ENCODE measurements at places on chromosomes 1 and 21. TPM values are rescaled to one million over a fixed set of nuclear protein-coding genes. Genes with fewer than 3 reads are reported as not detected.

Gene LINGO4
- not detected for total RNA-seq

Gene DMRTA2
- not detected for total RNA-seq

Gene LRRIQ3
- 0.23 TPM for total RNA-seq

GRCh38 chr1:61518670-61519400 lies 206.1 kb downstream of the TM2D1 start:
- no peak for DNase-seq
- H3K27ac ChIP-seq, result no peak overlapping the region
- H3K4me1 ChIP-seq, result no peaks in the 10 kb centered on the region
- H3K36me3 ChIP-seq, result no peaks in the 10 kb centered on the region

GRCh38 chr1:173775578-173776226 lies 48.8 kb upstream of the DARS2 start:
- H3K27ac ChIP-seq, result no peak overlapping the region
- H3K4me3 ChIP-seq, result no peak overlapping the region
- DNase-seq, result no peak
- H3K36me3 ChIP-seq, result peaks cover 38% of the 10 kb centered on the region
- H3K27me3 ChIP-seq, result no peaks in the 10 kb centered on the region

DNA sequence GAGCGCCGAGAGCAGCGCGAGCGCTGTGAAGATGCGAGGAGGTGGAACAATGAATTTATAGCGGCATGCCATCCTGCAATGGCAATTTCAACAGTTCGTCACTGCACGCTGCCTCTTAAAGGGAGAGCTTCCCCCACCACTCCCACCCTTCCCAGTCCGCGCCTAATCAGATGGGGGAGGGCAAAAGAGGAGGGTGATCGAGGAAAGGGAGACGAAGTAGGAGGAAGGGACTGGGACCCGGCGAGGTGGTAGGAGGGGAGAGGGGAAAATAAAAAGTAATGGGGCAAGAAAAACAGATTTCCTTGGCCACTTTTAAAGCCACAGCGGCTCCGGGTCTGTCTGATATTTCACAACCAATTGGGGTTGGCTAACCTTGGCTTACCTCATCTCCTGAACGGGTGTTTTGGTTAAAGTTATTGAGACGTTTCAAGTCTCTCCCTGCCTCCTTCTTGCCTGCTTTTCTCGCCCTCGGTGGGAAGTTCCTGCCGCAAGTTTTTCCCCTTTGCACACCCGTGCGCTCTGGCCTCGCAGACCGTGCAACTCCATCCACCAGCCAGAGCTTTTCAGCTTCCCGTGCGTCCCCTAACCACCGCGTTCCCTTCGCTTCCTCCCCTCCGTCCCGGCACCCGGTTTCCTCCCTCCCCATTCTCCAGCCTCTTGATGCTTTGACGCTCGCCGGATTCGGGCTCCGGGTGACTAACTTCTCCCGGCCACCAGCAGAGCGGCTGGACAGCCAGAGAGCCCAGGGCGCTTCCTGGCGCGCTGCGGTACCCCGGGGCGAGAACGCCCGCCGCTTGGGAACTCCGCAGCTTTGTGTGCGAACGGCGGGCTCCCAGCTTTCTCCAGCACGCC lies at the start of gene ADAMTS5:
TSS of gene ADAMTS5 (minus strand) at position 27 of the 852 bp plus-strand sequence. CDS start 697 bp downstream, outside the sequence.
- H3K27ac ChIP-seq, result peak within 1 kb of the TSS; percentile 96
- H3K4me3 ChIP-seq, result peak within 1 kb of the TSS; percentile 95
- peaks cover 34% of the 10 kb centered on the region for H3K4me1 ChIP-seq
- peaks cover 10% of the 10 kb centered on the region for H3K27me3 ChIP-seq
- peaks cover 6% of the 10 kb centered on the region for H3K36me3 ChIP-seq
- peak; percentile 93 for DNase-seq

DNA sequence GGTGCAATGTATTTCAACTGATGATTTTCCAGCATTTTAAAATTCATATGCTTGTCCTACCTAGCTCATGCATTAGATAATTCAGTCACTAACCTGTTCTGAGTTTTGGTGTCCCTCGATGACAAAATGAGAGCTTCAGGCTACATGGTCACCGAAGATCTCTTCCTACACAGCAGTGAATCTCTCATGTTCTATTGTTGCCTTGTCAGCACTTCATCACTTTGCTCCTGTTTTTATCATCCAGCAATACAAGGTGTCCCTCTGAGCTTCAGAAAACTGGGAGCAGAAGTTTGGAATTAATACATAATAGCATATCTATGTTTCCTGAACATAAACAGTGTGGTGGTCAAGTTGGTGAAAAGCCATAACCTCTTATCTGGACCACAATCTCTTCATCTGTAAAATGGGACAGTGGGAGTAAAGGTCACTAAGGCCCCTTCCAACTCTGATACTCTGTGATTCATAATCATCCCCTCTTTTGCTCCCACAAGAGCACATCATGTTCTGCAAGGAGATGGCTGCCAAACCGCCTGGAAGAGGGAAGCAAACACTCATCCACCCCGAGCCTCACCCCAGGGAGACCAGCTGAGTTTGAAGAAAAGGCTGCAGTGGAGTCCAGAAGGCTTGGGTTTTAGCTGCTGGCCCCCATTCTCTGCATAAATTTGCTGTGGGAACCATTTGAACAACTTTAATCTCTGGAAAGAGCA lies 137.9 kb upstream of the F3 start:
- no peaks in the 10 kb centered on the region for H3K27me3 ChIP-seq
- DNase-seq, result no peak
- no peak overlapping the region for H3K4me3 ChIP-seq
- H3K27ac ChIP-seq, result no peak overlapping the region

- H3K4me1 ChIP-seq, result peaks cover 16% of the 10 kb centered on the region
- DNase-seq, result no peak
- no peak overlapping the region for H3K4me3 ChIP-seq
Measured at GRCh38 chr1:21639594-21640041, 29.5 kb downstream of the RAP1GAP start.

- DNase-seq, result no peak
- no peaks in the 10 kb centered on the region for H3K36me3 ChIP-seq
- H3K27ac ChIP-seq, result peak overlapping the region; percentile 75
- peaks cover 59% of the 10 kb centered on the region for H3K4me1 ChIP-seq
- no peak overlapping the region for H3K4me3 ChIP-seq
Measured at GRCh38 chr1:39272027-39272797, 67.7 kb downstream of the MACF1 start.

GRCh38 chr1:106289265-106289928 lies 767.1 kb upstream of the PRMT6 start:
- H3K27ac ChIP-seq, result no peak overlapping the region
- no peak overlapping the region for H3K4me3 ChIP-seq
- H3K4me1 ChIP-seq, result no peaks in the 10 kb centered on the region
- H3K36me3 ChIP-seq, result no peaks in the 10 kb centered on the region

DNA sequence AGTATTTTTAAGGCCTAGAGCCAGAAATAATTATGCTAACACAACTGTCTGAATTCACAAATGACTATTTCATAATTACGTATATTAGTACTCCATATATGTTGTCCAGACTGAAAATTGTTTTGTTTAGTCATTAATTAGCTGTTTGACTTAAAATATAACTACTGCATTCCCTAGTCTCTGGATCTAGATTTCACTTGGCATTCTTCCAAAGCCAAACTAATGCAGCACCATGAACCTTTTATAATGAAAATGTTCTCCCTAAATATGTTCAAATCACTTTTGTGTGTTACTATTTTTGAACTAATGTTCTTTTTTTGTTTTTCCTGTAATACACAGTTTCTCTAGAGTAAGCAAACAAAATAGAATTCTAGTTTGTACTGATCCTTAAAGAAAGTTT lies 46.1 kb downstream of the CAMTA1 start:
- no peak for DNase-seq
- H3K36me3 ChIP-seq, result peaks cover 3% of the 10 kb centered on the region
- H3K4me1 ChIP-seq, result peaks cover 31% of the 10 kb centered on the region
- peak overlapping the region; percentile 46 for H3K27ac ChIP-seq
- no peak overlapping the region for H3K4me3 ChIP-seq

DNA sequence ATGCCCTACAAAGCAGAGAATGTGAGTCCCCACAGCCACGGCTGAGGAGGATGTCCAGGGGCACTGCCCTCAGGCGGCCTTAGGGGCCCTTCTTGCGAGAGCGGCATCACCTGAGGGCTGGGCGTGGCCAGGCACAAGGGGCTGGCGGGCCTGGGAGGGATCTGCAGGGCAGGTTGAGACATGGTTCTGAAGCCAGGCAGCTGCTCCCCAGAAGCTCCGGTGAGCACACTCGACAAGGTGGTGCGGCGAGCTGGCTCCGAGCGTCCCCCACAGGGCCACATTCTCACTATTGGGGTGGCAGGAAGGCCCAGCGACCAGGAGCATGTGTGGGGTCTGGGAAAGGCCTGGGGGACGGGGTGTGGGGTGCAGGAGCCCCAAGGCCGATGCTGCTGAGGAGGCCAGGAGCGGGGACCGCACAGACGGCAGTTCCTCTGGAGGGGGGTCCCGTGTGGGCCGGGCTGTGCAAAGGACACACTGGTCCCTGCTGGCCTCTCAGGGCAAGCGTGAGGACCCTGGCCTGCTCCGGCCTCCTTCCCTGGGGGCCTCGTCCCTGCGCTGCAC lies 47.2 kb downstream of the MORN1 start:
- peaks cover 3% of the 10 kb centered on the region for H3K4me1 ChIP-seq
- H3K4me3 ChIP-seq, result no peak overlapping the region
- H3K36me3 ChIP-seq, result no peaks in the 10 kb centered on the region
- DNase-seq, result peak; percentile 92
- H3K27me3 ChIP-seq, result no peaks in the 10 kb centered on the region

DNA sequence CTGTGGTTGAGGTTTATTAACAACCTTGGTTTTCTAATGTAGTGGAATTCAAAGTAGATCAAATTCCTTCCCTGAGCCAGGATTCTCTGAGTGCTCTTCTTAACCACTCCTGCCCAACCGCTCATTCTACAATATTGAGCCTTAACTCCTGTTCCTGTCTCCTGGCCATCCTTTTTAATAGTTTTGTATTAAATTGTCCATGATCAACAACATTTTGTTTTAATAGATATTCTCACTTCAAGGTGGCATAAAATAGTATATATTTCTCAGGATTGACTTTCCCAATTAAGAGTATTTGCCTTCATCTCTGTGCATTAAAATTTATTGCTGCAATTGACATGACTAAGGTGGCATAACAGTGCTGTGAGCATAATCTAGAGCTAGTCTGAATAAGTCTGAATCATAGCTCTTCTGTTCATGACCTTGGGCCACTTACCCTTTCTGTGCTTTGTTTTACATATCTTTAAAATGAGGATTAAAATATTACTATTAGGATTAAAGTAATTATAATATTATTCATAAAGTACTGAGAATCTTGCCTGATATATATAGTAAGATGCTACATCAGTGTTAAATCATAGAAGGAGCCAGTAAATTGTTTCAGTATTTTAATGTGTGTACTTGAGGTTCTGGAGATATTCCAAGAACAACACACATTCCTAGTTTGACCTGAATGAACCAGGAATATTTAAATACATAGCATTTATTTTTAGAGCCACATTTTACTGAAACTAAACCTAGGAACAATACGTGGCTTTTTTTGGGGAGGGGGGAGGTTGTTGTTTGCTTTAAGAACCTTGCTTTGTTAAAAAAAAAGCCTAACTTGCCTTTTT lies 76.4 kb downstream of the ADGRL2 start:
- H3K27ac ChIP-seq, result peak overlapping the region; percentile 71
- DNase-seq, result no peak
- H3K36me3 ChIP-seq, result peaks cover 2% of the 10 kb centered on the region
- no peak overlapping the region for H3K4me3 ChIP-seq

DNA sequence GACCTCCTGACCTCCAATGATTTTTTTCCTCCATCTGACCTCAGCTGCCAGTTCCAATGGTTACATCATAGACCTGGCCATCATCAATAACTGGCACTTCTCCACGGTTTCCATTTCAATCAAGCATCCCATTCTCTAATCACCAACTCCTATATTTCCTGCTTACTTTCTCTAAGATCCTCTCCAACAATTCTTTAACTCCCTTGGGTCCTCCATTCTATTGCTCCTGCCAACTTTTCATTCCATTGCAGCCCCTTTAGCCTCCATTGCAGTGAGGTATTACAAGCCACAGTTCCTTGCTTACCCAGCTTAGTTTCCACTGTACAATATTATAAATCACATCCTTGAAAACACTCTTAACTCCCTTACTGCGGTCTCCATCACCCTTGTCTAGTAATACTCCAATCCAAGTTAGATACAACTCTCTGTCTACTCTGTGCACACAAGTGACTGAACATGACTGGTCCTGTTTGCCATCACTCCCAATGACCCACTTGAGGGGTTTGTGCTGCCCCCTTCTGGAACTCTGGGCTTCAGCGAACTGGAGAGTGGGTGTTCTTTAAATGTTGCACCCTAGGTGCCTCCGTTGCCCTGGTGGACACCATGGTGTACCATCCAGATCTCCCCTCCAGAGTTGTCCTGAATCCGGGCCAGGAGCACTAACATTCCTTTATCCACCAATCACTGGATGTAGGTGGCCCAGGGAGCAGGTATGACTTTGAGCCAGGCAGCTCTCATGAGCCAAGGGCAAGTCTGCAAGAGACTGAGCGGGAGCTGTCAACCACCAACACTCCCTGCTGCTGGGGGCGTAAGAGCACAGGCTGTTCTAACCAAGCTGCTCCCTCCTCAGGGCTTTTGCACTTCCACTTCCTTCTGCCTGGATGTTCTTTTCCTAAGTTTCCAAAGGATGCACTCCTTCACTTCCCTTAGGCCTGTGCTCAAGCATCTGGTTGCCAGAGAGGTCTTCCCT lies 3.7 kb upstream of the FNDC7 start:
- H3K4me1 ChIP-seq, result peaks cover 32% of the 10 kb centered on the region
- H3K27me3 ChIP-seq, result no peaks in the 10 kb centered on the region
- DNase-seq, result no peak
- no peaks in the 10 kb centered on the region for H3K36me3 ChIP-seq
- H3K4me3 ChIP-seq, result no peak overlapping the region

- H3K27me3 ChIP-seq, result peaks cover 4% of the 10 kb centered on the region
- no peaks in the 10 kb centered on the region for H3K36me3 ChIP-seq
- H3K4me3 ChIP-seq, result no peak overlapping the region
- no peak for DNase-seq
Measured at GRCh38 chr1:215543191-215543606, 23.9 kb upstream of the KCTD3 start.

DNA sequence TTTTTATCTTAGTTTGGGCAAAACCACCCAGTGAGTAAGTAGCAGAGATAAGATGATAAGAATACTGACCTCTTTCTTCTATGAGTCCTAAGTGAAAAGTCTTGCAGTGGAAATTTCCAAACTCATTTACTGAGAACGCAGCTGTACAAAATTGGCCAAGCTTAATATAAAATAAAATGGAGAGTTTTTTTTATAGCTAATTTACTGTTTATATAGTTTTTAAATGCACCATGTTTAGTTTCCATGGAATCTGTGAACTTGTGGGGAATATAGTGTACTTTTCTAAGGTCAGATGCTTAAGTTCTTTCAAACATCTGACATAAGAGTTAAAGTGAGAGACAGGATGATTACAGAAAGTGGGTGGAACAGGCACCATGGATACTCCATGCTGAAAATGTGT lies 833.5 kb downstream of the ADGRL2 start:
- H3K36me3 ChIP-seq, result peaks cover 2% of the 10 kb centered on the region
- H3K4me1 ChIP-seq, result peaks cover 7% of the 10 kb centered on the region
- no peak overlapping the region for H3K4me3 ChIP-seq
- no peaks in the 10 kb centered on the region for H3K27me3 ChIP-seq
- DNase-seq, result no peak

All from chondrocyte (in vitro differentiated cells).